ENCODE measurements at places on chromosomes 7 and 10. TPM values are rescaled to one million over a fixed set of nuclear protein-coding genes. Genes with fewer than 3 reads are reported as not detected.

DNA sequence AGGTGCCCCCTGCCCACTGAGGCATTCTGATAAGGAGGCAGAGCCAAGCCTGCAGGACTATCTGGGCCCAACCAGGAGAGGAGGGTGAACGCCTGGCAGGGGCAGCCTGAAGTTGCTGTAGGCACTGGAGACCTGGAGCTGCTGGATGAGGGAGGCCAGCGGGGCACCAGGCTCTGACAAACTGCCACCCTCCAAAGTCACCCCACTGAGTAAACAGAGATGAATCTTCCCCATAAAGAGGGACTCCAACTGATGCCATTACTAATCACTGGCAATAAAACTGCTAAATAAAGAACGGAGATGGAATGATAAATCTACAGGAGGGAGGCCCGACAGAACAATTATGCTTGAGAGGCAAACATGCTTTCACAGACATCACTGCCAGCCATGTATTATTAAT, 44.2 kb downstream of the DRGX start:
- no peak for DNase-seq

GRCh38 chr10:126242397-126243260, 145.6 kb downstream of the ADAM12 start:
- DNase-seq, result no peak

- DNase-seq, result no peak
These were observed 19.6 kb upstream of the DPYSL4 start for GRCh38 chr10:132167041-132167674.

- DNase-seq, result peak; percentile 68
These were observed 19.1 kb upstream of the PCGF5 start for GRCh38 chr10:91201213-91201996.

GRCh38 chr7:1900847-1901246, 230.8 kb downstream of the ELFN1 start:
- DNase-seq, result no peak

DNA sequence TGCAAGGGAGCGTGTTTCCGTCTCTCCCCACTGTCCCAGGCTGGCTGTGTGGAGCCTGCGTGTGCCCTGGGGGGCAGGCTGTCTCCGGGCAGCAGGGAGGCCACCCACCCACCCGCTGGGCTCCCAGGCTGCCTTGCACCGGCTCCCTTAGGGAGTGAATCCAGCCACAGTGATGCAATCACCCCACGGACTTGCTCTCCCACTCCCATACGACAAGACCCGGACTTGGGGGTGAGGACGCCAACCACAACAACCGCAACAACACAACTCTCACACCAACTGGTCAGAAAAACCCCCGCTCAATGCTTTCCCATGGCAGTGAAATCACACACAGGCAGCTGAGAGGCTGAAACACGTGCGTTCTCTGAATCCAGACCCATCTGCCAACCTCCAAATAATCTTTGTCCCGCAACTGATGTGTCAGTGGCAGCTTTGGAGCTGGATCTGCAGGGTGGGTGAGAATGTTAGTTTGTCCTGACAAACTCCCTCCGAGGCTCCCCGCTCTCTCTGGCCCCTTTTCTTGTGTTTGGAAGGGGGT, 62.7 kb upstream of the DDC start:
- DNase-seq, result no peak

- no peak for DNase-seq
These were observed 3.2 kb downstream of the GNB2 start for GRCh38 chr7:100676501-100677306.

DNA sequence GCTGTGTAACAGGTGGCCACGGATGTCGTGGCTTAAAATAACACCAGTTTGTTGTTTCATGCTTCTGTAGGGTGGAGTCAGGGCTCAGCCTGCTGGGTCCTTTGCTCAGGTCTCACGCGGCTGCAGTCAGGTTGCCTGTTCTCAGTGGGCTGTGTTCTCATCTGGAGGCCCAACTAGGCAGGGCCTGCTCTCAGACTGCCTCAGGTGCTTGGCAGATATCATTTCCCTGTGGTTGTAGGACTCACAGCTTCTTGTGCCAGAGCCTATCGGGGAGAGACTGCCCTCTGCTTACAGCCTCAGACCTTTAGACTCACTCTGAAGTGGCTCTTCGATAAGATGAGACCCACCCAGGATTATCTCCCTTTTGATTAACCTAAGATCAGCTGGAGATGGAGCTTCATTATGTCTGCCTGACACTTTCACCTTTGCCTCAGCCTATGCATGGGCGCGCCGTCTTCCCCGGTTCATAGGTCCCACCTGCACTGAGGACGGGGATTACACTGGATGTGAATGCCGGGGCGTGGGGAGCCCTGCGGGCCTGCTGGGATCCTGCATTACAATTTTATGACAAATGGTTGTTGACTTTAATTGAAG, 55.3 kb downstream of the INPP5A start:
- no peak for DNase-seq

DNA sequence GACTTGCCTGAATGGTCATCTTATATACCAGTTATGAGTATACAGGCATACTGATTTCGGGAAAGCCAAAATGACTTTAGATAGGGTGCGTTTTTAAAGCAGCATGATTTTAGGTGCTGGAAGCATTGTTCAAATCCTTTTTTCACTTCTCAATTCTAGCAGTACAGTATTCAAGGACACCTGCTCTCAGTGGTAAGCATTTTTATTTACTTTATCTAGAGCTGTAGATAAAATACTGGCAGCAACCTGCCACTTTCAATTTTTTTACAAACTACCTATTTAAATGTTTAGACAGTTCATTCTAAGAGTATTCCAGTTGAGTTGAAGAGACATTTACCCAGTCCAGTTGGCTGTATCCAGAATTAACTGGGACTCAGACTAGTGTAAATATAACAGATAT, 33.6 kb downstream of the TMEM106B start:
- DNase-seq, result no peak

DNA sequence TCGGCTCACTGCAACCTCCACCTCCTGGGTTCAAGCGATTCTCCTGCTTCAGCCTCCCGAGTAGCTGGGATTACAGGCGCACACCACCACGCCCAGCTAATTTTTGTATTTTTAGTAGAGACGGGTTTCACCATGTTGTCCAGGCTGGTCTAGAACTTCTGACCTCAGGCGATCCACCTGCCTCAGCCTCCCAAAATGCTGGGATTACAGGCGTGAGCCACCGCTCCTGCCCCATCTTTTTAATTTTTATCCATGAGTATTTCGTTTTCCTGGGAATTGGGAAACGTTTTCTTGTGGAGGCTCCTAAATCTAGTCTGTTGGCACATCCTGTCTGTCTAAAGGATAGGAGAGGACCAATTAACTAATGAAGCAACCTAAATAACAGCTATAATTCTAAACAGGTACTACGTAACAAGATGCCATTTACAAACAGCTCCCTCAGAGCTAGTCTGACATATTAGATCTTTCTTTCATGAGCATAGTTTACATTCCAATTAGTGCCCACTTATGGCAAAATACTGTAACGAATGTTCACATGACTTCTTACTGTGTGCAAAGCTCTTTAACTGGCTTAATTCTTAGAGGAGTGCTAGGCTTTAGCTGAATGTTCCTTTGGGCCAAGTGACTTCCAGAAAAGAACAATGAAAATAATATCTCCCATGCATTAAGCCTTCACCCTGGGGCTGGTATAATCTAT, 151.0 kb upstream of the YAE1 start:
- no peak for DNase-seq

Gene OPN4
- polyA plus RNA-seq, result not detected

DNA sequence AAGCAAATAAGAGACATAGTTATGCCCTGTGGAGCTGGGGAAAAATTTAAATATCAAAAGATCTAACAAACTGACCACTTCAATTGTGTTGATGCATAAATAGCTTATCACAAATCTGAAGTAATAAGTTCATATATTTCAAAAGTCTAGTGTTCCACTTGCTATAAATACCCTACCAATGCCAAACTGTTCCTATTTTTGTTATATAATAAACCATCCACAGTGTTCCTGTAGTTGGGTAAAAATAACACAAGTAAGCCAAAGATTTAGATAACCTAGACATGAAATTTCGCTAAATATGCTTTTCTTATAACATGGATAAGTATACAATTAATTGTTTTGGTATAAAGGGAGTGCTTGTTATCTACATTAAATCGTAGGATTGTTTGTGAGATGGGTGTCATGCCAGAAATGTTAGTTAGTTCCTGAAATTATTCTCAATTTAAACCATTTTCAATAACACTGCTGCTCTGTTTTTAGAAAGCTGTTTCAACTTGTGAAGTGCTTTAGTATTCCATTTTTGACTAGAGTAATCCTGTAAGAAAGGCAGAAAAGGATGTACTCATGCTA, 85.5 kb downstream of the CACNA2D1 start:
- no peak for DNase-seq

DNA sequence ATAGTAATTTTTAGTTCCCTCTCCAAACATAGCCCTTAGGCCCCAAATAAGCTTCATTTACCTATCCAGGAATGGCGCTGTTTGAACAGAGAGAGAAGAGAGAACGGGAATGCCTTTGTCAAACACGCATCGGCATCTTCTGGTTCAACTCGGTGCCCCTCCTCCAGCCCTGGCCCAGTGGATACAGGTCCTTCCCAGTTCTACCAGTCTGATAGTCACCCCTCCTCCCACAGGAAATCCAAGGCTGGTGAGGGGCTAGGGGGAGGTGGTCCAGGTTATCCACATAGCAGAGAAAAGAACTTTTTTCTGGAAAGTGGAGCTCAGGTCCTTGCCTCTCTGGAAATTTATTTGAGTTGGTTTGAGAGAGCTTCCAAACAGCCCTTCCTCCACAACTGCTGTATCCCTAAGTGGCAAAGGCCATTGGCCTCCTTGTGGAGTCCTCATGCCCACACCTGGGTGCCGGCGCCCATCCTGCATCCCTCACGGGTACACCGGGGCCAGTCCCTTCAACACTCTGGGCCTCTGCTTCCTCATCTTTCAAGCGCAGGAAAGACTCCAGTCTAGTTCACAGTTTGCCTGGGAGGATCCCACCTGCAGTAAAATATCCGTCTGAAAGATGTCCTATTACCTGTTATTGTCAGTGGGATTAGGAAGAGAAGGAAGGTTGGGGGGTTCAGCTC, 287.4 kb downstream of the CELF2 start:
- DNase-seq, result no peak

GRCh38 chr7:45681596-45682357, 107.6 kb downstream of the ADCY1 start:
- no peak for DNase-seq

Gene FEZF1
- not detected for polyA plus RNA-seq

GRCh38 chr7:20598459-20599309, 16.8 kb upstream of the ABCB5 start:
- DNase-seq, result peak; percentile 43

DNA sequence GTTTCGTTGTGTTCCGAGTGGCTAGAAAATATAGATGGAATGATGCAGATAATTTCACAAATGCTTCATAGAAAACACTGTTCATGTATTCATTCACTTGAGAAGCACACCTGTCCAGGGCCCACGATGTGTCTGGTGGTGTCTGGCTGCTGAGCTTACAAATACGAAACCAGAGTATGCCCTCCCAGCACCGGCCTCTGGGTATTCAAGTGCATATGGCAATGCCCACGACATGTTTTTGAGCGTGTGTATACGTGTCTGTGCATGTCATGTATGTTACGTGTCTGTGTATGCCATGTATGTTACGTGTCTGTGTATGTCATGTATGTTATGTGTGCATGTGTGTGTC, 37.9 kb downstream of the IL2RA start:
- DNase-seq, result no peak

DNA sequence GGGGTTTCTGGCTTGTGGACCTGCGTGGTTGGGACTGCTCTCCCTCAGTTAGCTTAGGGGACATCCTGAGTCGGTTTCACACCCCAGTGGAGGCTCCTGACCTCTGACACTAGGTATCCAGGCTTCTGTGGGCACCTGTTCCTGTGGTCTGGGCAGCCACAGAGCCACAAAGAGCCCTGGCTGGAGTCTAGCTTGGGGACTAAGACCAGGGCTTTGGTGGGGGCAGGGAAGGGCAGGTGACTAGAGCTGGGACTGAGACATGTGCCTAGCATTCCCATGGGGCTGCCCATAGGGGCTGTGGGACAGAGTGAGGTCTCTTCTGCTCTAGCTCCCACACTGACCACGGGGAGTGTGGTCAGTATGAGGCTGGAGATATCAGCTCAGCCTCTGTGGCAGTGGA, 4.0 kb upstream of the TMEM270 start:
- no peak for DNase-seq

Gene SAMD9
- polyA plus RNA-seq, result 12.1 TPM

- no peak for DNase-seq
These were observed 2.9 kb downstream of the CDK14 start for GRCh38 chr7:90599038-90599437.

DNA sequence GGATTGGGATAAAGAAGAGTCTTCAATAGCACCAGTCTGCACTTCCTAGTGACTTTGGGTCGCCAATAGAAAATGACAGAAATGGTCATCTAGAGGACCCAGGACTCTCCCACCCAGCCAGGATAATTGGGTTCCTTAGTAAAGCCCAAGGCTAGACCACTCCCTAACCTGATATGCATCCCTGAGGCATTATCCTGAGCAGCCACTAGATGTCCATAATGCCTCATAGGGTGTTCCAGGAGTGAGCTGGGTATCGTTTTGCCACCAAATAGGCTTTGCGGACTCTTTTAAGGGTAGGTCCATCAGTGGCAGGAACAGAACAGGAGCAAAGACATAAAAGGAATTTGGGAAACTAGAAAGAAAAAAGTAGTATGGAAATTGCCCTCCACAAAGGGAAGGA, 4.5 kb upstream of the LRRC4 start:
- no peak for DNase-seq

- DNase-seq, result peak; percentile 90
These were observed 4.2 kb upstream of the PILRA start for GRCh38 chr7:100369105-100369504.

Gene PTF1A
- polyA plus RNA-seq, result not detected

Measured in GM12878 (cell line).